ENCODE measurements at places on chromosomes 16 and 17.

DNA sequence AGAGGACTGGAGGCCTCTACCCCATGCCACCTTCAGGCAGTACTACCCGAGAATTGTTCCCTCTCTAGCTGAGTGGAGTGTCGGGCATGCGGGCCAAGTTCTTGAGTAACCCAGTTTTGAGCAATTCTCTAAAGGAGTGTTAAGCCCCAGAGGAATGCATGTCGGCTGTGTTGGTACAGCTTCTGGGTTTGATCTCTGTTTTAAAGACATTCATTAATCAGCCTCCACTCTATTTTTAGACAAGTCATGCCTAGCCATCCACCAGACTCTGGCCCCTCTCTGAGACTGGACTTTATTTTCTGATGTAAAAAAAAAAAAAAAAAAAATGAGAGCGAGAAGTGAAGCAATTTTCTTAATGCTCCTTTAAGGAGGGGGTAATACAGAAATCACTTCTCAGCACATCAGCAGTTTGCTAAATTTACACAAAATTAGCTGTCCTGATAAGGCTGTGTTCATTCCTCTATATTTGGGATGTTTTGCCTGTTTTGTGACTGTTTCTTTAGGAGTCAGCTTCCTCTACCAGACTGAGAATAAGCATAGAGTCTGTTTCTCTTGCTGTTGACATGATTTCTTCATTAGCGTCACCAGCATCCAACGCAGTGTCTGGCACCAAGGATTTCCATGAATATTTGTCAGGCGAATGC, 88.7 kb downstream of the AXIN2 start:
- DNase-seq: no peak

DNA sequence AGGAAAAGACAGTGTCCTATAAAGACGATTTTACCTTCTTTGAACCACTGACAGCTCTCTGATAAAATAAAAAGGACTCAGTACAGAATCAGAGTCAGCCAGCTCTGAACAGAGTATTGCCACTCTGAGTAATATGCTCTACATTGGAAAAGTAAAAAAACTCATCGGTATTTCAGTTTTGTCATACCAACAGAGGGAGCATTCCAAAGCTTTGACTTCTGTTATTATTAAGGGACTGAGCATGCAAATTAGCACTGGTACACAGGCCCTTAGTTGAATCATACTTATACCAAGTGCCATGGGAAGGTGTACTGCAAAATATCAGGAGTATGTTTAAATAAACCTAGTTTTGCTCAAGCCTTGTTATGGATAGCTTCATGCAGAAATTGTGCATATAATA, 509.0 kb upstream of the KIF2B start:
- no peak for DNase-seq

DNA sequence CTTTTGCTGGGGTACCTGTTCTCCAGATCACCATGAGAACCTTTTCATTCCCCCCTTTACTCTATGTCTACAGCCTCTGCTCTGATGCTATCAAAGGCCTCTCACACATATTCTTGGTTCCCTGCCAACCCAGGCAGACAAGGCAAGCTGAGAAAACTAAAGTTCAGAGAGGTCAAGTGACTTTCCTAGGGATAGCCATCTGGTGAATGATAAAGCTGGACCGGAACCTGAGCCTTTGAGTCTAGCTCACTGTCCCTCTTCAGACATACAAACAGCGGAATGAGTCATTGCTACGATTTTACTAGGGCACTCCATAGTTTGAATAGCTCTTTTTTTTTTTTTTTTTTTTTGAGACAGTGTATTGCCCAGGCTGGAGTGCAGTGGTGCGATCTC, 73.3 kb downstream of the XYLT1 start:
- no peak for DNase-seq

GRCh38 chr16:72189865-72190371, 18.0 kb upstream of the PMFBP1 start:
- DNase-seq: peak; percentile 90

- no peak for DNase-seq
Measured at GRCh38 chr16:8194794-8195193, 395.5 kb downstream of the TMEM114 start.

DNA sequence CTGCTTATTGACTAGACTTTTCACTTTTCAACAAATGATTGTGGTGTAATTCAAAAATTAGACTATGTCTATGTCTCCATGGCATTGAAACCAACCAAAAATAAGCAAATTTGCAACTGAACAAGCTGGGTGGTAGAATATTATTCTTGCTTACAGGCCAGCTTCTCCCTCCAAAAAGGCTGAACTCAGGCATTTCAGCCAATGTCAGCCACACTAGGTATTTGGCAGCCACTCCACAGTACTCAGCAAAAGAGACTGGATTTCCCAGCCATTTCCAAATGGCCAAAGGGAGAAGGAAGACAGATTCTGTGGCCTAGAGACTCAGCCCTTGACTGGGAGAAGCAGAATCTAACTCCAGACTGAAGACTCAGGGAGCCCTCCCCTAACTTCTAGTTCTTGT, 121.8 kb upstream of the IRX5 start:
- DNase-seq: no peak

DNA sequence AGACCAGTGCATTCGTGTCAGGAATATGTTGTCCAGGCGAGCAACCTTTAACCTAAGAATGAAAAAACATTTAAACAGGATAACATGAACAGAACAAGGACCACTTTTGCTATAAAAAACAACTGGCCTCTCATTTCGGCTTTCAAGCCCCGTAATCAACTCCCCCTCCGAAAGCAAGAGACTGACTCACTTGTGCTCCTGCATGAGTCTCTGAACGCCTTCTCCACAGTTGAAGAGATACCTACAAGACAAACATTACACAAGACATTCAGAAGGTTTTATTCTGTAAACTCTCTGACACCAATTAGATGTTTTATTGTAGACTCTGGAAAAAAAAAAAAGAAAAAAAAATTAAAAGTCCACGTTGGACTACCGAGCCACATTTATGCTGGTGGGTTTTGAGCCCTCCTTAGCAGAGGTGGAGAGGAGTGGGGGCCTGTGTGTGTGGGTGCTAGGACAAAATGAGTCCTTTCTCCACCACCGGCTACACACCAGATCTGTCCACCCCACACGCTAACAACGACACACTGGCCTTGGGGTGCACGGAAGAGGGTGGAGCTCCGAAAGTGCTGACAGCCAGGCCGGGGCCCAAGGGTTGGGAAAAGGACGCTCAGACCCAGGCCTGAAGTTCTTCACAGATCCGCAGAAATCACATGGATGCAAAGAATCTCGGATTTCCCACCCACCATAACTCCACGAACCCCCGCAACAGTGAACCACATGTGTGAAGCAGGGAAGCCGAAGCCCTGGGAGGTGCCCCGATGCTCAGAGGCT, 759 bp downstream of the ELAC2 start:
- peak; percentile 37 for DNase-seq

DNA sequence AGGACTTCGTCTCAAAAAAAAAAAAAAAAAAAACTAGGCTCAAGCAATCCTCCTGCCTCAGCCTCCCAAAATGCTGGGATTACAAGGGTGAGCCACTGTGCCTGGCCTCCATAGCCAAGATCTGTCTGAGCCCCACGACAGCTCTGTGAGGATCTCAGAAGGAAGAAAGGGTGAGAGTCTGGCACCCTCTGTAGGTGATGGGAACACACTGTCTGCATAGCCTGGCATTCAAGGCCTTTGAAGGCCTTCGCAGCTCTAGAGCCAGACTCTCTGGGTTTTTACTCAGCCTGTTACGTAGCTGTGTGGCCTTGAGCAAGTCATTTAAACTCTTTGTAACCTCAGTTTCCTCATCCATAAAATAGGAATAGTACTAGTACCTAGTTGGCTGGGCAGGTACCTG, 6.3 kb upstream of the XPO6 start:
- peak; percentile 66 for DNase-seq
